ENCODE measurements at places on chromosomes 12 and 14.
A peak's percentile ranks its signal among the peaks of the same experiment; 100 is the strongest.

- no peak for DNase-seq
Measured at GRCh38 chr12:104342635-104343249, 39.2 kb downstream of the EID3 start.

DNA sequence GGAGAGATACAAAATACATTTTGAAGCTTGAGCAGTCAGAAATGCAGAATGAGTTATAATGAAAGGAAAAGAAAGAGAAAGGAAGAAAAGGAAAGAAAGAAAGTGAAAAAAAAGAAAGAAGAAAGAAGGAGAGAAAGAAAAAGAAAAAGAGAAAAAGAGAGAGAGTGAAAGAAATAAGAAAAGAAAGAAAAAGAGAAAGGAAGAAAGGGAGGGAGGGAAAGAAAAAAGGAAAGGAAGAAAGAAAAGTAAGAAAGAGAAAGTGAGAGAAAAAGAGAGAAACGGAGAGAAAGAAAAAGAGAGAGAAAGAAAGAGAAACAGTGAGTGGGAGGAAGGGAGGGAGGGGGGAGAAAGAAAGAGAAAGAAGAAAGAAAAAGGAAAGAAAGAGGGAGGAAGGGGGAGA, 549.9 kb downstream of the GALC start:
- DNase-seq, result no peak

GRCh38 chr14:67718265-67718664, 16.6 kb downstream of the RDH12 start:
- DNase-seq, result no peak

GRCh38 chr14:83470959-83471695, 1937.5 kb upstream of the SEL1L start:
- no peak for DNase-seq

GRCh38 chr12:57243521-57244311, 7.3 kb downstream of the STAC3 start:
- DNase-seq, result no peak

DNA sequence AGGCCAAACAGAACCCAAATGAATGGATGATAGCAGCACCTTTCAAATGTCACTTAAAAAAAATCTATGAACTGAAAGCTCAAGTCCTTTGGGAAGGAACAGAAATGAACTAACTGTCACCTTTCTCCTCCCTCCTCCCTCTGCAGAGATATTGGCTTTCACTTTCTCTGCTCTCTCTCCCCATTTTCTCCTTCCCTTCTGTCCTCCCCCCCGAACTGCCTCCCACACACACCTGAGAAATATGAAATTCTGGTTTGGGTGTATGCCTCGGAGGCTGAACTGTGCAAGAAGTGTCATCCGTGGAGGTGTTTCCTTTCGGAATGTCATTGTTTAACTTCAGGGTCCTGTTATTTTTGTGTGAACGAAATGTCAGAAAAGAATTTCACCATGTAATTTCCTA, 87.8 kb downstream of the NEDD1 start:
- no peak for DNase-seq

GRCh38 chr12:26150736-26151450, 26.1 kb upstream of the BHLHE41 start:
- no peak for DNase-seq

DNA sequence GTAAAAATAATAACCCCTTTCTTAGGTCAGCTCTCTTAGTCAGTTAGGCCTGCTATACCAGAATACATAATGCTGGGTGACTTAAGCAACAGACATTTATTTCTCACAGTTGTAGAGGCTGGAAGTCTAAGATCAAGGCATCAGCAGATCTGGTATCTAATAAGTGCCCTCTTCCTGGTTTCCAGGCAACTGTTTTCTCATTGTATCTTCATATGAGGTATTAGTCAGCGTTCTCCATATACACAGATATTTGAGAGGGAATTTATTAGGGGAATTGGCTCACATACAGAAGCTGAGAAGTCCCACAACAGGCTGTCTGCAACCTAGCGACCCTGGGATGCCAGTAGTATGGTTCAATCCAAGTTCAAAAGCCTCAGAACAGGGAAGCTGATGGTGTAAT, 896.0 kb downstream of the GALC start:
- no peak for DNase-seq

GRCh38 chr14:77100961-77101360, 2.9 kb downstream of the CIPC start:
- DNase-seq, result no peak

DNA sequence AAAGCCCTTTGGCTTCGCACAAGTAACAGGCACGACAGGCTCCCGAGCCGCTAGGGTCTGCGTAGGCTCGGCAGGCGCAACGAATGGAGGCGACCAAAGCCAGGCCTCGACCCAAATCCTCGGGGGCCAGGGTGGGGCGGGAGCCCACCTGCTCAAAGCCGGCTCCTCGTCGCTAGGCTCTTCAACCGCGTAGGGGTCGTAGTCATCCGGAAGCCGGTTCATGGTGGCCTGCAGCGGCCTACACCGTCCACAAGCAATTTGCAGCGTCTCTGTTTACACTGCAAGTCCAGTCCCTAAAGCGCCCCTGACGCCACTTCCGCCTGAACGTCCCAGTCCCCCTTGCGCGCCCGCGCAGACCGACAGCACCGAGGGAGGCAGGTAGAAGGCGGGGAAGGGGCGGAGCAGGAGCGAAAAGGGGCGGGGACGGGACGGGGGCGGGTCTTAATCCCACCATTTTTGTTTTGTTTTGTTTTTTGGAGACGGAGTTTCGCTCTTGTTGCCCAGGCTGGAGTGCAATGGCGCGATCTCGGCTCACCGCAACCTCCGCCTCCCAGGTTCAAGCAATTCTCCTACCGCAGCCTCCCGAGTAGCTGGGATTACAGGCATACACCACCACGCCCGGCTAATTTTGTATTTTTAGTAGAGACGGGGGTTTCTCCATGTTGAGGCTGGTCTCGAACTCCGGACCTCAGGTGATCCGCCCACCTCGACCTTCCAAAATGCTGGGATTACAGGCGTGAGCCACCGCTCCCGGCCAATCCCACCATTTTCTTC, at the start of gene EAPP:
Gene EAPP, minus strand, starts transcription at position 295 of the 774 bp plus-strand sequence. Its CDS starts 73 bp downstream, at position 222.
- DNase-seq, result peak; percentile 94

DNA sequence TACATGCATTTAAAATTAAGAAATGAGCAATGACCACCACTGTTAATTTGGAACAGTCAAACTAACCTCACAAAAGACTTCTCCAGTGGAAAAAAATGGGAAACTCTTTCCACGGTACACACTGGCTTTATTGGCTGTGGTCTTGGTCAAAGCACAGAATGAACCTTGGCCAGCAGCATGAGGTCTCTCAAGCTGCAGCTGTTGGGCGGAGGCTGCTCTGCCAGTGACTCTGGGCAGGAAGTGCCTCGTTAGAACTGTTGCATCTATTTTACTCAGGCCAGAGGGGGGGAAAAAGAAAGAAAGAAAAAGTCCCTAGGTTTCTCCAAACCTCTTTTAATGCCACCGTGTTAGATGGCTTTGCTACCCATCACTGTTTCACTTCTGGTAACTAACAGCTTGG, 279.8 kb upstream of the DIO2 start:
- no peak for DNase-seq

- no peak for DNase-seq
Measured at GRCh38 chr14:86796221-86797074, 1196.5 kb downstream of the GALC start.

- no peak for DNase-seq
Measured at GRCh38 chr12:79515530-79515935, 175.2 kb downstream of the PAWR start.

DNA sequence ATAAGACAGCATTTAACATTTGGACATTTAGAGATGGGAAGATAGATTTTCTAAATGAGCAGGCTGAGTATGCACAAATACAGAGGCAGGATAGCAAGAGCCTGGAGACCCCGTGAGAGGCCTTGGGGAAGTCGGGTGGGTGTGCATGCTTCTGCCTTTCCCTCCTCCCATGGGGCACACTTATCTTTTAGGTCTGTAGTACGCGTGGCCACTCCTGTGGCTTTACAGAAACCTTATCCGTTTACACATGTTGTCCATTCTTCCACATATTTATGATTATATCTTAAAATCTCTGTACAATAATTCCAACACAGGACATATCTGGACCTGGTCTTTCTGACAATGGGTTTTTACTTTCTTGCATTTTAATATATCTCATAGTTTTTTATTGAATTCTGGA, 33.6 kb downstream of the GYS2 start:
- DNase-seq, result no peak

- DNase-seq, result no peak
Measured at GRCh38 chr12:124099661-124100060, 126.6 kb downstream of the ZNF664 start.

DNA sequence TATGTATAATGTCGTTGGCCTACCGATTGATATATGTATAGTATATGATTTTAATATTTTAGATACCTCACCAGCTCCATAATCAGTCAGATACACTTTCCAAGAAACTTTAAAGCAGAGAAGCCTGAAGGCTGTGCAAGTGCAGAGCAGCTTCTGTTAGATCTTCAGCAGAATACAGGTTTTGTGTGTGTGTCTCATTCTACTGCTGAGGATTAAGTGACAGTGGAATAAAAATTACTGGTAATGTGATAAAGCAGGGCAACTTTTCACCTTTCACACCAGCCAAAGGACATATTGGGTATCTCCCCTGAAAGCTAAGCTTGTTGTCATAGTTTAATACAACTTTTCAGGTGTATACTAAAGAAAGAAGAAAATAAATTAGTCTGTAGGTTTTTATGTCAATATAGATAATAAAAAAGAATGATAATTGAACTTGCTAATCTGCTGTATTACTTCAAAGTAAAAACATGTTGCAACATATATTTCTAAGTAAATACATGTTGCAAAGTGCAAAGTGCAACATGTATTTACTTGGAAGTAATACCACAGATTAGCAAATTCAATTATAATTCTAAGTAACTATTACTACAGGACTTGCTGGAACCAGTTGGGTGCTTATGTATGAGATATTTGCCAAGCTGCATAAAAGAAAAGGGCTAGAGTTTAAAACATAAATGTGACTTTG, 128.3 kb downstream of the SLC16A7 start:
- no peak for DNase-seq

DNA sequence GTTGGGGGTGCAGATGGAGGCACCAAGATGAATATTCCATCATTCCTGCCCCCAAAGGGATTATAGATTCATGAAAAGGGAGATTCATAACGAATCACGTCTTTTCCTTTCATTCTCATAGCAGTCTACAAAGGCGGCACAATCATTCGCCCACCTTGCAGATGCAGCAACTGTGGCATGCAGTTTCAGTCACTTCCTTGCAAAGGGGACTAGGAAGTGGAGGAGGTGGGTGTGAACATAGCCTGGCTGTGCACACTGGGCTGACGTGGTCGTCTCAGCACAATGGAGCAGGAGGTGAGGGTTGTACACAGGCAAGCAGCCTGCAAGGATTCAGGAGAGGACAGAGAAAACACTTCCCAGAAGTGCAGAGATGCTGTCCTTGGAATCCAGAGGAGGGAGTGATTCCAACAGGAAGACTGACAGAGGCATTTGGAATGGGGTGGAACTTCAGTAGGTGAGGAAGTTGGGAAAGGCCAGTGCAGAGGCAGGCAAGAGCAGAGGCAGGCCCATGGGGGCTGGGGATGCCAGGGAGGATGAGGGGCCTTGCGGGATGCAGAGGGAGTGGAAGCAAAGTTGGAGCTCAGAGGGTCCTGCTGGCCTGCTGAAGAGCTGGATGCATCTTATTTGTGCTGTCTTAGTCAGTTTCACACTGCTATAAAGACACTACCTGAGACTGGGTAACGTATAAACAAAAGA, 21.9 kb upstream of the PPP2R5C start:
- no peak for DNase-seq

DNA sequence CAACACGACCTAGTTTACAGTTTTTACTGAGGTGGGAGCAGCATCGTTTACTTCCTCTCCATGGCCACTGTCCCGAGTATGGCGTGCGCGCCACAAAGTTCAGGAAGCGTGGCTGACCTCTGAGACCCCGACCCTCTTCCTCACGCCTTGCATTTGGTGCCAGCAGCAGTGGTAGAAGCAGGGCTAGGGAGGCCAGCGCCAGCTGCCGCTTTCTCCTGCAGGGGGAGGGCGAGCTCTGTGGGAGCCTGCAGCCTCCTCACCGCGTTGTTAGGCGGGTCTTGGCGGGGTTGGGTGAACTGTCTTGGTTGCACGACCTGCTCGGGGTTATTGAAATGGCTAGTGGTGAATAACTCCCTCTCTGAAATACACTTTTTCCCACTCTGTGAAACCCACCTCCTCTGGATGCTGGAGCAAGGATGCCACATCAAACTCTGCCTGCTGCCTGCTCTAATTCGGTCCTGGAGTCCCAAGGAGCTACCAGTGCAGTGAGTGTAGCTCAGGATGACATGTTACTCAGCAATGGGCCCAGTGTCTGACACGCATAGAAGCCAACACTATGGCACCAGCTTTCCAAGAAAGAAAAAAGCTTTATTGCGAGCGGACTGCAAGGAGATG, 22.3 kb upstream of the TDRD9 start:
- DNase-seq, result no peak

GRCh38 chr12:70190262-70191010, 52.8 kb upstream of the CNOT2 start:
- DNase-seq, result no peak

DNA sequence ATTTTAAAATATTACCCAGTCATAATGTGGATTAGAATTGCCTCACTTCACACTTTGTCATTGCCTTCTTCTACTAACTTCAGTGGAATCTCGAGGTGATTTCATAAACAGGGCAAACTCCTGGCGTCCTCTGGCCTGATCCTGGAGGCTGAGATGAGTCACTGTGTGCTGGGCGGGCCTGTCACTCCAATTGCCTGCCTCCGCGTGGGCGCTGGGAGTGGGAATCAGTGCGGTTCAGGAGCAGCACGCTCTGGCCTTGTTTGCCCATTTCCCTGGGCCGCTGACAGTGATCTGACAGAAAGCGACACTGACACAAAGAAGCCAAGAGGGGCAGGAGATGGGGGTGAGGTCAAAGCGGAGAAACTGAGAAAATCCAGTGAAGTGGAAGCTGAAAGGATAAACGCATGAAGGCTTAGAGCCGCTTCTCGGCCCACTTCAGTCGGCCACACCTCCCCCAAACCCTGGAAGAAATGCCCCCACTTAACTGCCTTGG, 29.7 kb downstream of the LGR5 start:
- no peak for DNase-seq

GRCh38 chr12:75725521-75726111, 214.2 kb upstream of the KRR1 start:
- no peak for DNase-seq

DNA sequence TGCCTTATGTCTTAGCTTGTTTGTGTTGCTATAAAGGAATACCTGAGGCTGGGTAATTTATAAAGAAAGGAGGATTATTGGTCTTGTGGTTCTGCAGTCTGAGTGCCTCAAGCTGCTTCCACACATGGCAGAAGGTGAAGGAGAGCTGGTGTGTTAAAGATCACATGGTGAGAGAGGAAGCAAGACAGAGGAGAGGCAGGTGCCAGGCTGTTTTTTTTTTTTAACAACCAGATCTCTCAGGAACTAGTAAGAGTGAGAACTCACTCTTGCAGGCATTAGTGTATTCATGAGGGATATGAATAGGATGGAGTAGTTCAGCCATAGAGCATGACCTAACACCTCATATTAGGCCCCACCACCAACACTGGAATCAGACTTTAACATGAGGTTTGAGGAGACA, 123.4 kb downstream of the CMAS start:
- no peak for DNase-seq

DNA sequence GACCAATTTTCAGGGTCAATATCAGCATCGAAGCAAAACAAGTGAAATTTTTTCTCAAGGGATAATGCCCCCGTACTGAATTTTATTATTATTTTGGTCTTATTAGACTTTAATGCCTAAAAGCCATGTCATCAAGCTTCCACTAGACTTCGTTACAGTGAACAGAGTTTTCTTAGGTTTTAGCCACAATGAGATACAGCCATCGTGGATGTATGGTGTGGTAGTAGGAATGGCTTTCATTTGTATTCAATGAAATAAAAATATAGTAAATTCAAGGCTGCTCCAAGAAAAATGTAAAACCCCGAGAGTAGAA, 11.7 kb downstream of the TAOK3 start:
- no peak for DNase-seq

Measured in GM18507 (cell line).